ENCODE measurements at places on chromosomes 4 and X.

- DNase-seq, result no peak
Observed at GRCh38 chr4:15510961-15511360, 41.3 kb downstream of the CC2D2A start.

- no peak for DNase-seq
Observed at GRCh38 chrX:116272322-116272721, 101.8 kb downstream of the AGTR2 start.

DNA sequence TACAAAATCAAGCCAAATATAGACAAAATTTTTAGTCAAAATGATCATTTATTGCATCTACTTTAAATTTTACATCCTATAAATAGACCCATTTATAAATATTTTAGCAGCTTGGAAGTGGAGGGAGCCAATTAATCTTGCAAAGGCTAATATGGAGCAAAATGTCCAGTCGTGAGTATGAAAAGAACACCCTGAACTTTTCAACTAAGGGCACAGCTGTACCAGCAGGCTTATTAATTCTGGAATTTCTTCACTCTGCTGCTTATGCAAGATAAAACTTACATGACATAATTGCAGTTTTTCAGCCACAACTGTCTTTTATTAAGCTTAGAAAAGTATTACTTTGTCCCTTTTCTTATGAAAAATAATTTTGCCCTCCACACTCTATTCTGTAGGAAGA lies 22.9 kb upstream of the USP53 start:
- no peak for DNase-seq

- DNase-seq, result no peak
Observed at GRCh38 chrX:52988985-52989917, 30.9 kb upstream of the FAM156A start.

- peak; percentile 26 for DNase-seq
Observed at GRCh38 chrX:49001521-49002090, 458 bp downstream of the GRIPAP1 start.

DNA sequence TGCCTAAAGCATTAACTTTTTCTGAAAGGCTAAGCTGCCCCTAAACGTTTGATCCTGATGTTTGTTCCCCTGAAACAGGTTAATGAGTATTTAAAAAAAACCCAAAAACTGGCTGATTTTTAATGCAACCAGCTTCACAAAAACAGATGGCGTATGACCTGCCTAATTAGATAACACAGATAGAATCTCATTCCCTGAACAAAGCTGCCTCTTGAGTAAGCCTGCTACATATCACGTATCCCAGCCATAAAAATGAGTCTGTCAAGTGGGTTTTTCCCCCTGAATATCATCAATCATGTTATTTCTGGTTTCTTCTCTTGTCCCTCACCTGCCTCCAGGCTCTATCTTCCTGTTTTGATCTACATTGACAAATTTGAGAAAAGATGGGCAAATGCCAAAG lies 154.2 kb upstream of the FAM9B start:
- DNase-seq, result no peak
